Esophagus squamous epithelium (tissue), 5 donors: ENCODE measurements at places on chromosomes 4 and X.
A peak's percentile ranks its signal among the peaks of the same experiment; 100 is the strongest.

DNA sequence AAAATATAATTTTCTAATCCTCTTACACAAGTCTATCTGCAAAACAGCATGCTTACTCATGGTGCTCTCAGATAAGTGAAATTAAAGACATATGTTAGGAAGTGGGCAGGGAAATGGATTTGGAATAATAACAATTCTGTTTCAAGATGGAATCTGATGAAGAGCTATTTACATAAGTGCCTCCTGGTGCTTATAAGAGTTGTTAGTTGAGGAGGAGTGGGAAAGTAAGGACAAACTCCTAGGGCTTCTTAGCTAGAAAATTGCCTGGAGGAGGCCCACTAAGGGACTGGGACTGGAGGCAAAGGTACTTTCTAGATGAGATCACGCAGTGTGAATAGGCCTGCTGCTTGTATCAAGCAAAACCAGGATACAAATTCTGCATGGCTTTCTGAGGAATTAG is 939.8 kb downstream of the GLUD2 start:
- no peak for DNase-seq

DNA sequence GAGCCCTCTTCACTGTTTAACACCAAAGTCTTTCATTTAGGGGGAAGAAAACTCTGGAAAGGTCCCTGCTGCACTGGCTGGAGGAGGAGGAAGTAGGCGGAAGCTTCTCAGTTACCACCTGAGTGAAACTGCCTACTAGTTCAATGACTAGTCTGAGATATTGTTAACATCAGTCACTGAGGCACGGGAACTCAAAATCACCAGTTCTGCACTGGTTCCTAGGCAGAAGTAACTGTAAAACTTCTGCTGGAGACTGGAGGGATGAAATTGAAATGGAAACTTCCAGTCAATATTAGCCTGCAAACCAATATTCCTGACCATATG is 178.3 kb downstream of the SNCA start:
- no peak for DNase-seq

- no peak for DNase-seq
Measured at GRCh38 chr4:141177171-141177570, 43.5 kb upstream of the ZNF330 start.

GRCh38 chrX:2614911-2615310 is 76.2 kb upstream of the CD99 start:
- DNase-seq, result no peak

DNA sequence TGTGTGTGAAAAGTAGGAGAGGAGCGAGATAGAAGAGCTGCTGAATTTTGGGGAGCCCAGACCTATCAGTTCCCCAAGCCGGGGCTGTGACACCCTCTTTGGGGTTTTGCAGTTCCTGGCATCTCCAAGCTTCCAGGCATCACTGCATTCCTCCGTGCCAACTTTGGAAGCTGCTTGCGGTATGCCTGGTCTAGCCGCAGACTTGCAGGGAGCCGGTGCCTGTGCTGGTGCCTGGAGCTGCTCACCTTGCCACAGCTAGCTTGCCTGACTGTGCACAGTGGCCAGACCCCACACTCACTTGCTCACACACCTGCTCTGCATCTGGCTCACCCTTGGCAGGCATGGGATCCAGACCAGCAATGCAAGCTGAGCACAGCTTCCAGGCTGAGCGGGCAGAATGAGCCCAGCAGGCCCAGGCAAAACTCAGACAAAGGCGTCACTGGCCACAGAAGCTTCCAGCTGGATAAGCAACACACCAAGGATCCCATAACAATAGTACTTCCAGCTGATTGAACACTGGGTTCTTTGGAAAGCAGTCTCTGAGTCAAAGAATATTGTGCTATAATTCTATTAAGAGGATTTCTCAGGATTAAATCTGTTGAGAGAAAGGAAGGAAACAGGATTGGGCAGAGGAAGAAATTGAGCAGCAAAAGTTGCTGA is 390.9 kb downstream of the TEX13C start:
- DNase-seq, result peak; percentile 0
